ENCODE measurements at places on chromosomes 5 and 9.

- no peak for DNase-seq
These were observed 7.6 kb upstream of the DNAJA1 start for GRCh38 chr9:33017283-33018041.

GRCh38 chr5:180523629-180524466 is 29.7 kb downstream of the CNOT6 start:
- DNase-seq, result no peak

GRCh38 chr9:71626395-71626794 is 141.9 kb downstream of the CEMIP2 start:
- DNase-seq, result no peak

DNA sequence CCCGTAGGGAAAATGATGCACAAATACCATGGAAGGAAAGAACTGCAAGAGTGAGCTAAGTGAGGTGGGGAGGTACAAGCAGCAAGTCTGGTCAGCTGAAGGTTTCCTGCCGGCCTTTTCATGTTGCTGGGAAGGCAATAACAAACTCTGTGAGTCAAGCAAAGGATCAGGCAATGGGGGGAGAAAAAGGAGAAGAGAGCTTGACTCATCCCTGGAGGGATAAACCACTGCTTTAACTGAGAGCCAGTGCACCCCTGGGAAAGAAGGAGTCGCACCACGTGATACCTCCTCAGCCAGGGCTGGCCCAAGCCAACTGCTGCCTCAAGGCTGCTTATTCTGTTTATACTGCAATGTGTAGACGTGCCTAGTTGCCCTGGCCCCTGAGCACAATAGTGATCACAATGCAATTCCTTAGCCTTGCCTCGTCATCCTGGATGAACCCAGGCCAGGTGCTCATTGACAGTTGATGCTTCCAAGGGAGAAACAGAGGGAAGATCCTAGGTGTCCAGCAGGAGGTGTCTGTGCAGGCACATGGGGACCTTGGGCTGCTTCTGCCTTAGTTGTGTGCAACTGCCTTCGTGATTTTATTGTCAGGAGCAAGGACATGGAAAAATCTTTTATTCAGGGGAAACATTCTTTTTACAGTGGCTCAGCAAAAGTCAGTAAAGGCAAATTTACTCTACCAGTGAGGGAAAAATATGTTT is 203.0 kb upstream of the TUT7 start:
- DNase-seq, result no peak

- no peak for DNase-seq
These were observed 90.2 kb upstream of the CACNA1B start for GRCh38 chr9:137787381-137787780.

DNA sequence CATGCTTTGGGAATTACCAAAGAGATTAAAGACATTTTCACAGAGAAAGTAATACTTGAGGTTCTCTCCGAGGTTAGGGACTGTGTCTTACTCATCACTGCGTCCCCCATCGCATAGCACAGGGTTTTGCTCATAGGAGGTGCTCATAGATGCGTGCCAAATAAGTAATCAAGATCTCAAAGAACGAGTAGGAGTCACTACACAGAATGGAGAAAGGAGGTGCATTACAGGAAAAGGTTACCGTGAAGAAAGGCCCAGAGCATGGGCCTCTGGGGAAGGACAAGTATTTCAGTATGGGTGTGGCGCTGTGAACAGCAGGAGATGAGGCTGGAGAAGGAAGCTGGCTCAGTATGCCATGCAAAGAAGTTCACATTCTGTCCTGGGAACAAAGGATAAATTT is 182.4 kb downstream of the ACTL7B start:
- no peak for DNase-seq

GRCh38 chr5:62614355-62614754 is 35.7 kb downstream of the LRRC70 start:
- no peak for DNase-seq

DNA sequence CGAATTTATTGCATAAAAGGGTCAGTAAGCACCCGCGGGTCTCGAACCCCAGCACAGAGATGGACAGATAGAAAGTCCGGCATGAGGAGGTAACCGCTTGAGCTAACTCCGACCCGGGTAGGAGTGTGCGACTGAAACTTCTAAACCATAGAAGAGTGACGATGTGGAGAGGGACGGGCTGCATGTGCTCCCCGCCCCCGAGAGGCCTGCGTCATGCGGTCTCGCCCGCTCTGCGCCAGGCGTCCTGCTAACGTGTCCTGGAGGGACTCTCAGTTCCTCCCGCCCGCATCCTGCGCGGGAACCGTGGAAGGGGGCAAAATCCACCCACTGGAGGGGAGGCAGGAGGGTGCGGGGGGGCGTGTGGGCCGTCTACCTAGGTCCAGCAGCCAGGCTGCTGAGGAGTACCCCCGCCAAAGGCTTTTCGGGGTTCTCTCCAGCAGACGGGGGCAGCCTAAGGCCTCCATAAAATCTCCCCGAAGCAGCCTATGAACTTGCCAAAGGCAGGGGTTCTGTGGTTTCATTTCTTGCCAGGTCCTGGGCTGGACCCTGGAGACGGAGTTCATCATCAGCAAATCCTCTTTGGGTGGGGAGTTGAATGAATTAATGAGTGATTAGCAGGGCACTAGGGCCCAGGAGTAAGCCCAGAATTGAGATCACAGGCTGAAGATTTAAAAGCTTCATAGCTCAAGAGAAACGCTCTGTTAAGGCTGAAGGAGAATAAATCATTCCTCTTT is 51.9 kb downstream of the TGFBI start:
- peak; percentile 82 for DNase-seq

- DNase-seq, result no peak
These were observed 209.6 kb downstream of the TTLL11 start for GRCh38 chr9:121883281-121884056.

DNA sequence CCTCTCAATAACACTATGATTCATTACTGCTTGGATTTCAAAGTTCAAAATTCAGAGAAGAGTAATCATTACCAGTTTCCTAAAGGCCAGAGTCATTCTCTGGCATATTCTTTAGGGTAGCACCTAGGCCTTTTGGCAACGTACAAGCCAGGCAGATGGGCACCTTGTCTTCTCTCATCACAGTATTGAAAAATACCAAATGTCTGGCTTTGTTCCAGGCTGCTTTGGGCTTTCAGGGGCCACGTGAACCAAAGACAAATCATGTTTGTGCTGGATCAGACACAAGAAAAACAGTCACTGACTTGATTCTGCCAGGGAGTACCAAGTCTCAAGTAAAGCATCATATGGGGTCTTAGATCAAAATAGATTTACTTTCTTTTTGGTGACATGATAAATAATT is 15.5 kb downstream of the MEGF9 start:
- DNase-seq, result no peak

DNA sequence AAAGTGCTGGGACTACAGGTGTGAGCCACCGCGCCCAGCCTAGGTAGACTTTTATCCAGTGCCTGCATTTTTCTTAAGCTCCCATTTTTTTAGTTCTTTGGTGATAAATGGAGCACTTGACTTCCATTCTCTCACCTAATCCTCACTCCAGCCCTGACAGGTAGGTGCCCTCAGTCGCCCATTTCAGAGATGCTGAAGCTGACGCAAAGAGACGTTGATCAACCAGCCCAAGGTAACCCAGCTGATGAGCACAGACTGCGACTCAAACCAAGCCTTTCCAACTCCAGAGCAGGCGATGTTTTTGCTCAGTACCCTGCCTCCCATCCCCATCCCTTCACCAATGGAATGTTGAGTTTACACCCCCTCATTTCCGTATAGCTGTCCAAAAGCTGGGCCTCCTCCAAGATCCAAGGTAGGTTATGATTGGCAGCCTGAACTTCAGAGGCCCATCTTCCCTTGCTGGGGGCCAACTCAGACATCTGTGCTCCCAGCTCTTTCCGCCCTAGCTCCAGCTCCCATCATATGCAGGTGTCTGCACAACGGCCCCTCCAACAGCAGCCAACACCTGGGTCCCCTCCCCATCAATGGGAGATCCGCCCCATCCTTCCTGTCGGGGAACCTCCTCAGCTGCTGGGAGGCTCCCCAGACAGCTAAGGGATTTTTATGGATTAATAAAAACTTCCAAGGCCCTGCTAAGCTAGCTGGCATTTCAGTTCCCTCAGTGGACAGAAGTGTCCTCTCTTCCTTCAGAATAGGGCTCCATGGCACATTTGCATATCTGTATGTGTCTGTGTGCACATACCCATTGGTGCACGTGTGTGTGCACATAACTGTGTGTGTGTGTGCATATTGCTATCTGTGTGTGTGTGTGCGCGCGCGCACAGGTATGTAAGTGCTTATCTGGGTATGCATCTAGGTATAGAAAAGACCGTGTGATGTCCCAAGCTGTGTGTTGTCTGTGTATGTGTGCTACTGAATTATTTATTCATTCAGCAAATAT is 39.3 kb upstream of the VDAC1 start:
- no peak for DNase-seq

- no peak for DNase-seq
These were observed 15.0 kb upstream of the LNPEP start for GRCh38 chr5:96920744-96921355.

DNA sequence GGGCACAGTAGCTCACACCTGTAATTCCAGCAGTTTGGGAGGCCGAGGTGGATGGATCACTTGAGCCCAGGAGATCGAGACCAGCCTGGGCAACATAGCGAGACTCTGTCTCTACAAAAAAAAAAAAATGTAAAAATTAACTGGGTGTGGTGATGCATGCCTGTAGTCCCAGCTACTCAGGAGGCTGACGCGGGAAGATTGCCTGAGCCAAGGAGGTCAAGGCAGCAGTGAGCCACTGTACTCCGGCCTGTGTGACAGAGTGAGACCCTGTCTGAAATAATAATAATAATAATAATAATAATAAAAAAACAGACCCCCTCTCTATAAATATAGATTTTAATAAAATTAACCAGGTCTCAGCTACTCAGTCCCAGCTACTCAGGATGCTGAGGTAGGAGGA is 179.7 kb downstream of the AOPEP start:
- no peak for DNase-seq

DNA sequence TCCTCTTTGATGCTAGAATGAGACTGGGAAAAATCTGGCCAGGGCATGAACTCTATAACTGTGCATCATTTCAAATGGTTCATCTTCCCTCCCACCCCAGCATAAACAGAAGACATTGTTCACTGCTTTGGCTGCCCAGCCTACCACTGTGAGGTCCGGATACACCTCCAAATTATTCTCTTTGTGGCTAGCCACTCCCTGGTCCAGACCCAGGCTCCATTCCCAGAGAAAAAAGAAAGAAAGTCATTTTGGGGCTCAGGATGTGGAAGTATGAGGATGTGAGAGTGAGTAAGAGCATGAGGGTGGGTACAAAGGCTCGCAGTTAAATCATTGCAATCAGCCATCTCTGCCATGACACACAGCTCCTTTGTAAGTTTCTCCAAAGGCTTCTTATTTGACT is 559.2 kb downstream of the PSAT1 start:
- DNase-seq, result no peak

DNA sequence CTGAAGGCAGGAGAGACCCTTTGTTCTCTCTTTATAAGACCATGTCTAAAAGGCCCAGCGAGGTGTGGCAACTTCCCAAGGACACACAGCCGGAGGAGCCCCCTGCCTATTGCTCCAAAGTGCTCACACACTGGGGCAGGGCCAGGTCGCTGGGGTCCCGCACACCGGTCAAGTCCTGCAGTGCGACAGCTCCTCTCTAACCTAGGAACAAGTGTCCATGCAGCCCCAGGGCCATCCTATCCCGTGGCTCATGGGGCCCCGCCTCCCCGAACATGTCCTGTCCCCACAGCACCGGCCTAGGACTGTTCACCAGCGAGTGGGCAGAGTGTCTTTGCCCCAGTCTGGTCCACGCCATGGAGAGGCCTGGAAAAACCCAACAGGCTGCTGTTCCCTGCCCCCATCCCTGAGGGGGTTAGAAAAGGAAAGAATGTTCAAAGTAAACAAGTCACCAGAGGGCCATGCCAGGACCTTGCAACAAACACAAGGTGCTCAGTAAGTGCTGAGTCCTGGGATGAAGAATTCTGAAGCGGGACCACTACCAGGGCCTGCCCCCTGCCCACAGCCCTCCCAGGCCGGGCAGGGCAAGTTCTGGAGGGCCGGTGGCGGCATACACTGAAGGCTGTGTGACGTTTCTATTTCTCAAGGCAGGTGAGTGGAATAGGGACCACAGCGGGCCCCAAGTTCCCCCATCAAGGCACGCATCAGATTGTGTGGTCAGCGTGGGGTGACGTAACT is 938 bp downstream of the NINJ1 start:
- DNase-seq, result no peak

GRCh38 chr5:71786337-71787055 is 67.4 kb downstream of the CARTPT start:
- no peak for DNase-seq

DNA sequence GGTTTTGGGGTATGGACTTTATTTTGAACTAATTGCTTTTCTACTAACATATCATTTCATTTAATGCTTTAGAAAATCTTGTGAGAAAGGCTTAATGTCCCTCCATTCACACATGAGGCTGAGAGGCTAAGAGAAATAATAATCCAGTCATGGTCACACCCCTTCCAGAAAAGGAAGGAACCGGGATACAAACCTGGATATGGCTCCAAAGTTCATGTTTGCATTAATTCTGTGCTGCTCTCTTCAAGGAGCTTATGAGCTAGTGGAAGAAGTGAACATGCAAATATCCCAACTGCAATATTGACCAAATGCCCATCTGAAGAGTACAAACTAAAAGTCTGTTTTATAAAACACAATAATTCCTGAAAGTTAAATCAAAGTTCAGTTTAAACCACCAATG is 732.1 kb upstream of the RIOK2 start:
- DNase-seq, result no peak

DNA sequence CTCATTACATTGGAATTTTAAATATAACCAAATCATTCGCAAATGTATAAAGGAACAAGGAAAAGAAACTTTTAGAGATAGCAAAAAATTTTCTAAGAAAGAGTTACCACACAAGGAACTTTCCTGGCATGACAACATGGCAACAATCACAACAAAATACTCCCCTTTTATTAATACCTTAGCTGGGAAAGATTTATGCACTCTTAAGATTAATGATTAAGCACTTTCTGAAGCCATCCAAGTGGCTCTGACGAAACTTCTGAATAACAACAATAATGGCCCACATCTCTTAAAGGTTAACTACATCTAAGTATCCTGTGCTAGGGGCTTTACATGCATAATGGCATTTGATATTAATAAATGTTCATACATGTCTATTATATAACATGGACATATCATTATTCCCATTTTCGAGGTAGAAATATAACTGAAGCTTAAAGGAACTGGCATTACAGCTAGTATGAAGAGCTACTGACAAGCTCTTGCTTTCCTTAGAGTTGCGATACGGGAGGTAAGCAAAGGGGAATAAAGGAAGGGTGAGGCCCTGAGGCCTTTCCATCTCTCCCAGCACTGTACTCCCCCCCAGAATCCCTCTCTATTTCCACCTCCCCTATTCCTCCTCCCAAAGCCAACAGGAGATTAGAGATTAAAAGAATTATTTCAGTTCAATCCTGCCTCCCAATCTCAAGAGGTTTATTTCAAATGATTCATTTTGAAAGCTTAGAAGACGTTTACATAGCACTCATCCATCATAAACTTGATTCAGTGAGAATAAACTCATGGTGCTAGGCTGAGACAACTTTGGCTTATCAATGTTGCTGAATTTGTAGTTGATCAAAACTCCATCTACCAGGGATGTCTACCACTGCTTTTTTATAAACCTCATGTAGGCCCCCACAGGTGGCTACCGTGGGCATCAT is 9.6 kb downstream of the MTMR12 start:
- no peak for DNase-seq

Measured in GM10248 (cell line).